Right atrium auricular region (tissue), 2 donors: ENCODE measurements at places on chromosomes 3 and 15. TPM values are rescaled to one million over a fixed set of nuclear protein-coding genes. Genes with fewer than 3 reads are reported as not detected.

NXPE3 gene
- 22.9 TPM for total RNA-seq

BSN gene
- 0.41 TPM for total RNA-seq

SLC6A1 gene
- total RNA-seq: 4.1 TPM

ZNF662 gene
- total RNA-seq: 1.7 TPM

SIDT1 gene
- 0.15 TPM for total RNA-seq

GRCh38 chr3:72384602-72385001 is 463.6 kb downstream of the SHQ1 start:
- DNase-seq: no peak

GRCh38 chr3:33395900-33396299 is 44.3 kb downstream of the UBP1 start:
- no peak for DNase-seq

- no peak for DNase-seq
Observed at GRCh38 chr3:122668930-122669730, 11.5 kb upstream of the PARP14 start.

DNA sequence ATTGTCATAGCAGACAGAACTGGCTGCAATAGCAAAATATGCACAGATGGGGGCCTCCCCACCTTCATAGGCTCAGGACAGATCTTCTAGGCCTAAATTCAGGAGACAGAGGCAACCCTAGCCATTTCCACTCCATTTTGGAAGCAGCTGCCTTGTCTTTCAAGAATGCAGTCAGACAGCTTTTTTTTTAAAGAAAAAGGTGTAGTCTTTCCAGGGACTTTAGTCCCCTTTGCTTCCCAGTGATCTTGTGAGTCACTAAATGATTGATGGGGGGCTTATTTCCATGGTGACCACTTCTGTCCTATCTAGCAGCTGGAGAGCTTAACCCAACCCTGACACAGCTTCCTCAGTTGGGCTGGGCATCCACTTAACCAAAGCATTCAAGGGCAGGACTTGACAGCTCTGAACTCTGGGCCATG is 165.9 kb downstream of the TPRG1 start:
- no peak for DNase-seq

DNA sequence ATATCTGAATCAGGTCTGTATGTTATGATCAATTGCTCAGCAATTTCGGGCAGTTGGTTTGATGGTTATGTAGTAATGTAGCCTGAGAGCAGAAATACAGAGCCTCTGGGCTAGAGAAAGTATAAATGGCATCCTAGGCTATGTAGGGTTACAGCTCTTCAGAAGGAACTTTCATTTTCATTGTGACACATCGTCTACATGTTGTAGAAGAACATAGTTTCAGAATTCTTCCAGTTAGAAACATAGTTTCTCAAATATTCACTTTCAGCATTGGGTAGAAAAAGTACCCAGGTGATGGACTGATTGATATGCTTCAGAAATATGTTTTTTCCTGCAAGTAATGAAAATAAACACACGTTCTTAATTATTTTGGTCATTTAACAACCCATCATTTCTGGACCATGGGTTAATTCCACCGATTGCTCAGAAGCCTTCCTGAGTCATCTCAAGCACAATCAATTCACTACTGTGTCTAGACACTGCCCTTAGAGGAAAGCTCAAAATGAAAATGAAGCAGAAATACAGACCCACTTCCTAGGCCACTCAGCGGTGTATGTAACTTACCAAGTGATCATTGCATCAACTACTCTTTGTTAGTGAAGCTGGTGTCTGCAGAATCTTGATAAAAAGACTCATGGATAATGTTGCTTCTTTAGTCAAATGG is 88.8 kb upstream of the TSEN2 start:
- no peak for DNase-seq

DNA sequence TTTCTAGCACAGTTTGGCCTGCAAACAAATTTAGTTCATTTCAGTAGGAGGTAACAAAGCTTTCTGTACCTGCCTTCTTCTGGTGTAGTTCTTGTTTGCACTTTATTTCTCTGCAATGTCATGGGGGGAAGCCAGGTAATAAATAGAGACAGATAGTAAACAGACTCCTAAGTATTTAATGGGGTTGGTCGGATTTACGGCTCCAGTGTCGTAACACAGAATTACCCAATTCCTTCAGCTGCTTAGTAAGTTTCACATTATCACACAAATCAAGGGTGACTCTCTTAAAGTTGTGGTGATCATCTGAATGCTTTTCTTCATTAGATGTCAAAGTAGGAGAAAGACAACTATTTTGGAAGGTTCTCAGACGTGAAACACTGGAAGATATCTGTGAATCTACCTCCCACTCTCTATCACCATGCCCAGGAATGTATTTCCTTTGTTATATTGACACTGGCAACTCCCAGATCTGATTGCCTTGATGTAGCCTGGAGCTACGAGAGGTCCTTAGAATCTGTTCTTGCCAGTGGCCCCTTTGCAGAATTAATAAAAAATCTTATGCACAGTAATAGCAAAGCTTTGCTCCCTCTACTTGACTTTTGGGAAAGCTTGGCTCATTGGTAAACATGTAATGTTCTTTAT is 25.0 kb upstream of the TMC3 start:
- no peak for DNase-seq

GRCh38 chr15:61090386-61091288 is 138.5 kb downstream of the RORA start:
- DNase-seq: no peak

- DNase-seq: no peak
Observed at GRCh38 chr15:87757084-87757483, 499.5 kb downstream of the NTRK3 start.

GRCh38 chr15:70723927-70724326 is 39.4 kb downstream of the UACA start:
- DNase-seq: no peak

GRCh38 chr3:170144437-170144843 is 37.1 kb downstream of the PHC3 start:
- no peak for DNase-seq

GRCh38 chr3:139434764-139435307 is 41.5 kb downstream of the RBP2 start:
- DNase-seq: no peak

- no peak for DNase-seq
Observed at GRCh38 chr3:142958707-142959106, 4.8 kb downstream of the PAQR9 start.

- no peak for DNase-seq
Observed at GRCh38 chr3:157098823-157099185, 61.1 kb downstream of the CCNL1 start.

DNA sequence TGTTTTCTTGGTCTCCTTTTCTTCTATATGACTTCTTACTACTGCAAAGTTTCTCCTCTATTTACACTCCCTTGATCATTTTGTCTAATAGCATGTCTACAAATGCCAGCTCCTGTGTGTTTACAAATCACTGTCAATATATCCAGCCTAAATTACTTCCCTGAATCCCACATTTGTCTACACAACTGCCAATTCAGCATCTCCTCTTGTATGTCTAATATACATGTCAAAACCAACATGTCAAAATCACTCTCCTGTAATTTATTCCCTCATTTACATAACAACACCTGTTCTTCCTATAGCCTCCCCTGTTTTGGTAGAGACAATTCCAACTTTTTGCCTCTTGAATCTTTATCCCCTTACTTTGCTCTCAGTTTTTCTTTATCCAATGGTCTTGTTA is 359.3 kb downstream of the PLOD2 start:
- DNase-seq: no peak
